Spinal cord (tissue), 10 donors: ENCODE measurements at places on chromosomes 16 and 17. TPM values are rescaled to one million over a fixed set of nuclear protein-coding genes. Genes with fewer than 3 reads are reported as not detected.

- H3K36me3 ChIP-seq, result no peaks in the 10 kb centered on the region
- H3K27me3 ChIP-seq, result no peaks in the 10 kb centered on the region
- H3K4me1 ChIP-seq, result peaks cover 9% of the 10 kb centered on the region
- no peak for DNase-seq
- no peak overlapping the region for H3K27ac ChIP-seq
These were observed 32.2 kb downstream of the MMP15 start for GRCh38 chr16:58057784-58058183.

DNA sequence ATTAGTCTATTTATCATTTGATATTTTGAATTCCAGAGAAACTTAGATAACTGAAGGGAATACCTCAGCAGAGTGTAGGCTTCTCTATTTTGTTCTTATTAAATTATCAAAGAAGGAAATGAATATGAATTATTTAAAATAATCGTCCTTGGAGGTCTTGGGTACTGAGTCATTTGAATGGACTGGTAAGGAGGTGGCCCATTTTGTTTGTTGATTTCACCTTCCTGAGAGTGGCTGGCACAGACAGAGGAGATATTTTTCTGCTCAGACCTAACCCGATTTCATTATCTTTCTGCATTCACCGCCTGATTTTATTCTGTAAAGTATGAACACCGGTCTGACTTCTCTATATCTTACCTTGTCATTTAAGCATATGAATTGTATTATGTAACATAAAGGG is 88.0 kb downstream of the USP22 start:
- H3K27me3 ChIP-seq, result no peaks in the 10 kb centered on the region
- no peak overlapping the region for H3K4me3 ChIP-seq

DNA sequence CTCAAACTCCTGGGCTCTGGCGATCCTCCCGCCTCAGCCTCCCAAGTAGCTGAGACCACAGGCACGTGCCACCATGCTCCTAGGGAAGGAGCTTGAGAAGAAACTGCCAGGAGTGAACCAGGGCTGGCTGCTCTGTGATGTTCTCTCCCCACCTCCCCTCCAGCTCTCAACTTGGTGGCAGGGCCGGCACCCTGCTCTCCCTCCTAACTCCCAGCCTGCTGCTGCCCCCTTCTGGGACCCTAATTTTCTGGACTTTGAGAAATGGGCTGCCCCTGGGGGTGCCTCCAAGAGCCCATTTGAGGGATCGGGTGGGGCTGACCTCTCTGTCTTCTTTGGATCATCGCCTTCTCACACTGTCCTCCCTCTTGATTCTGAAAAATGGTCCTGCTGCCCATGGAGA is 14.9 kb upstream of the STAT3 start:
- DNase-seq, result no peak
- peaks cover 7% of the 10 kb centered on the region for H3K27me3 ChIP-seq
- H3K4me1 ChIP-seq, result peaks cover 20% of the 10 kb centered on the region
- H3K4me3 ChIP-seq, result no peak overlapping the region
- no peak overlapping the region for H3K27ac ChIP-seq

DNA sequence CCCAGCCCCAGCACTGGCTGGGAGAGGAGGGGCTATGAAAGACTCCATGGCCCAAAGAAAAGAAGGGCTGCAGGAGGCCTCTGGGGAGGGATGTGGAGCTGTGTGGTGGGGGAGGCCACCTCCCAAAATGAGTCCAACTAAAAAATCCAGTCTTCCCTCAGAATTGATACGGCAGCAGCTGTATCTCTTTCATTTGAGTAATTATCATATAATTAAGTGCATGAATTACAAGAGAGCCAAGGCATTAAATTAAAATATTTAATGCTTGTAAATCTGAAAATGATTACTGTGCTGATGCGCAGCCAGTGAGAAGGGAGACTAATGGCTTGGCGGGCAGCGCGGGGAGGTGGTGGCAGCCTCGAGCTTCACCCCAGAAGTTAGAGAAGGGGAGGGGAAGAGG is 192.8 kb downstream of the C16orf78 start:
- H3K4me3 ChIP-seq, result no peak overlapping the region
- no peak for DNase-seq
- H3K36me3 ChIP-seq, result no peaks in the 10 kb centered on the region
- no peak overlapping the region for H3K27ac ChIP-seq
- peaks cover 23% of the 10 kb centered on the region for H3K4me1 ChIP-seq

Gene CACNA1H
- 8.1 TPM for total RNA-seq

DNA sequence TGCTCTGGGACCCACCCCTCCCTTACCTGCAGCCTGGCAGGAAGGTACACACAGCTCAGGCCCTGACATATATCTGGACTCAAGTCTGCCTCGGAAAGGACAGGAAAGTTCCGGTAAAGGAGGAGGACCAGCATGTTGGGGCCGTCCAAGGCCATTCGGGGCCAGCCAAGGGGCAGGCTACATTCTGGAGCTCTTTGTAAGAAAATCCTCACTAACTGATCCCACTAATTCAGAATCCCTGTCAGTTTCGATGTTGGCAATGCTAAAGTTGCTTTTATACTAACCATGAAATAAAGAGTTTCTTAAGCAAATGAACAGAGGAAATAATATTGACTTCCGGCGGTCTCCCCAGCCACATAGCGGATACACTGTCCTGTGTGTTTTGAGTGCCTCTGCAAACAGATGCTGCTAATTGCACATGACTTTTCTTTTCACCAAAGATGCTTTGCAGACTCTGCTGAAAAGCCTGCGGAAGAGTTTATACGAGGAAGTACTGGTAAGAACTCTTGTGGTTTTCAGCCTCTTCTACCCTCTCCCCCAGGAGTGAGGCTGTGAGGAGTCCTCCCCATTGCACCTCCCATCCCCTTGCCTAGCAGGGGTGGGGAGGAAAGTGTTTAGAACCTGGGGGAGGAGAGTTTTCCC is 54.8 kb downstream of the PLXDC1 start:
- DNase-seq, result no peak
- no peak overlapping the region for H3K4me3 ChIP-seq
- peaks cover 29% of the 10 kb centered on the region for H3K4me1 ChIP-seq
- no peaks in the 10 kb centered on the region for H3K36me3 ChIP-seq
- H3K27me3 ChIP-seq, result peaks cover 2% of the 10 kb centered on the region

- H3K27ac ChIP-seq, result no peak overlapping the region
- DNase-seq, result no peak
- H3K27me3 ChIP-seq, result no peaks in the 10 kb centered on the region
- H3K4me1 ChIP-seq, result peaks cover 14% of the 10 kb centered on the region
- no peak overlapping the region for H3K4me3 ChIP-seq
These were observed 83.3 kb downstream of the GSG1L start for GRCh38 chr16:27980076-27980775.

DNA sequence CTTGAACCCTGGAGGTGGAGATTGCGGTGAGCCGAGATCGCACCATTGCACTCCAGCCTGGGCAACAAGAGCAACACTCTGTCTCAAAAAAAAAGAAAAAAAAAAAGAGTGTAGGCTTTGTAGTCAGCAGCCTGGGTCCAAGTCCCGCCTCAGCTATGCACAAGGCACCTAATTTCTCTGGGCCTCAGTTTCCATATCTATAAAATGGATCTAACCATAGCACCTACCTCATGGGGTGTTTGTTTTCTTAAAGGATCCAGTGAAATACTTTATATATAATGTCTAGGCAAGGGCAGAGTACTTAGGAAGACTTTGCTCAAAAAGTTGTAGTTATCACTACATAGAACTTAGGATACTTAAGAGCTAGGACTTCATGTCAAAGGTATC is 45.4 kb upstream of the NFAT5 start:
- no peaks in the 10 kb centered on the region for H3K4me1 ChIP-seq
- H3K36me3 ChIP-seq, result no peaks in the 10 kb centered on the region
- H3K27me3 ChIP-seq, result no peaks in the 10 kb centered on the region
- H3K4me3 ChIP-seq, result no peak overlapping the region
- no peak for DNase-seq
- no peak overlapping the region for H3K27ac ChIP-seq

DNA sequence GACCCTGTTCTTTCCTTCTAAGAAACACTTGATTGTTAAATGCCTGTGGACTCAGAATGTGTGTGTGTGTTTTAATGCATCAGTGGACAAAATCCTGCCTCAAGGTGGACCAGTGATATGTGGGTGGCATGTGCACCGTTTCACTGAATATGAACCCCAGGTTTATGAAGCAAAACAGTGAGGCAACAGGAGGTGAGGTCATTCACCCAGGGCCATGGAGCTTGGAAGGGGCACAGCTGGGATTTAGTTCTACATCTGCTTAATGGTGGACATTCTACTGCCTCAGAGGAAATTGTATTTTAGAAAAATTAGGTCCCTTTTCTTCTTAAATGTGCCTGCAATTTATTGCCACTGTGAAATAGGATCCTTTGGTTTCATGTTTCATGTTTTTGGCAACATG is 549.5 kb upstream of the EEF2KMT start:
- no peaks in the 10 kb centered on the region for H3K36me3 ChIP-seq
- H3K4me1 ChIP-seq, result peaks cover 10% of the 10 kb centered on the region
- H3K27ac ChIP-seq, result no peak overlapping the region
- no peak for DNase-seq
- H3K4me3 ChIP-seq, result no peak overlapping the region
- no peaks in the 10 kb centered on the region for H3K27me3 ChIP-seq

- no peaks in the 10 kb centered on the region for H3K27me3 ChIP-seq
- H3K4me3 ChIP-seq, result no peak overlapping the region
- H3K27ac ChIP-seq, result peak overlapping the region; percentile 19
- no peaks in the 10 kb centered on the region for H3K36me3 ChIP-seq
- no peak for DNase-seq
- H3K4me1 ChIP-seq, result peaks cover 6% of the 10 kb centered on the region
These were observed 124.8 kb downstream of the RGS9 start for GRCh38 chr17:65261682-65262636.

- H3K4me1 ChIP-seq, result no peaks in the 10 kb centered on the region
- H3K27me3 ChIP-seq, result no peaks in the 10 kb centered on the region
- H3K4me3 ChIP-seq, result no peak overlapping the region
- peak; percentile 83 for DNase-seq
- no peak overlapping the region for H3K27ac ChIP-seq
- H3K36me3 ChIP-seq, result no peaks in the 10 kb centered on the region
These were observed 225.7 kb downstream of the CEP112 start for GRCh38 chr17:65966072-65966695.

DNA sequence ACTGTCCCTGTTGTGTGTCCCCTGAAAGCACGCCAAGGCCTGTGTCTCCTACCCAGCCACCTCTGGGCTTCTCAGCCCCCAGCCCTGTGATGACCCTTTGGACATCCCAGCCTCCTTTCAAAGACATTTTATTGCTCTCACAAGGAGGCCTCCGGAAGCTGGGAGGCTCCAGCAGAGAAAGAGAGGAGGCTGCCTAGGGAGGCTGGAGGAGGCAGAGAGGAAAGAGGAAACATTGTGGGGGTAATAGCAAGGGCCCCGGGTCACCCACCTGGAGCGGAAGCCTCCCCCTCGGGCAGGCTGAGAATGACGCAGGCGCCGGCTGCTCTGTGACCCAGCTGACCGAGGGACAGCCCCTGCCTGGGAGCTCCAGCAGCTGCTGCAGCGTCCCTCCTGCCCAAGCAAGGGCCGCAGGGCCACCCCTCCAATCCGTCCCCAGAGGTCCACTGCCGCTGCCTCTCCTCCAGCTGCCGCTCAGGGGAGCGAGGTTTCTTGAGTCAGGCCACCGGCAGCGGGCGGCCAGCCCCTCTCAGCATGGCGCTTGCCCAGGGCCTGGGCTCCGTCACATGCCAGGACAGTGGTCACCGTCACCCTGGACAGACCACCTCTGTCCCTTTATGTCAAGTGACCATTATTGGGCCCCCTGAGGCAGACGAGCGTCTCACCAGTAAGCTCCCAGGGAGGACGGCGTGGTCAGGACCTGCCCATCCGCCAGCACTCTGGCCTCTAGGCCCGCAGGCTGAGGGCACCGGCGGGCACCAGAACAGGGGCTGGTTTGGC is 29.3 kb downstream of the ACTG1 start:
- H3K4me3 ChIP-seq, result peak overlapping the region; percentile 1
- peaks cover 5% of the 10 kb centered on the region for H3K27me3 ChIP-seq

Gene CCL15
- total RNA-seq, result not detected

Gene PNMT
- total RNA-seq, result 6.1 TPM

GRCh38 chr16:60279061-60279665 is 1545.0 kb upstream of the GOT2 start:
- H3K36me3 ChIP-seq, result no peaks in the 10 kb centered on the region
- H3K4me1 ChIP-seq, result no peaks in the 10 kb centered on the region
- DNase-seq, result no peak
- H3K4me3 ChIP-seq, result no peak overlapping the region
- H3K27me3 ChIP-seq, result no peaks in the 10 kb centered on the region

- no peak for DNase-seq
- peaks cover 16% of the 10 kb centered on the region for H3K27me3 ChIP-seq
- no peaks in the 10 kb centered on the region for H3K36me3 ChIP-seq
- H3K4me1 ChIP-seq, result peaks cover 27% of the 10 kb centered on the region
- no peak overlapping the region for H3K27ac ChIP-seq
These were observed 4.9 kb upstream of the STAT5A start for GRCh38 chr17:42283241-42284023.

Gene LYZL6
- not detected for total RNA-seq

- no peak for DNase-seq
- no peak overlapping the region for H3K27ac ChIP-seq
- no peaks in the 10 kb centered on the region for H3K27me3 ChIP-seq
- H3K36me3 ChIP-seq, result peaks cover 4% of the 10 kb centered on the region
These were observed 23.6 kb downstream of the SIAH1 start for GRCh38 chr16:48361540-48362144.
